ENCODE measurements at places on chromosomes 1 and 21. TPM values are rescaled to one million over a fixed set of nuclear protein-coding genes. Genes with fewer than 3 reads are reported as not detected.

GRCh38 chr1:179231923-179232322 is 2.4 kb upstream of the ABL2 start:
- H3K36me3 ChIP-seq: no peaks in the 10 kb centered on the region
- no peak for DNase-seq
- H3K27ac ChIP-seq: no peak overlapping the region
- H3K4me1 ChIP-seq: peaks cover 23% of the 10 kb centered on the region
- H3K4me3 ChIP-seq: no peak overlapping the region

- no peak overlapping the region for H3K4me3 ChIP-seq
- peaks cover 54% of the 10 kb centered on the region for H3K4me1 ChIP-seq
- no peak for DNase-seq
- H3K36me3 ChIP-seq: no peaks in the 10 kb centered on the region
- no peaks in the 10 kb centered on the region for H3K27me3 ChIP-seq
- H3K27ac ChIP-seq: peak overlapping the region; percentile 84
Observed at GRCh38 chr1:174963529-174964125, 36.1 kb upstream of the CACYBP start.

RXFP4 gene
- total RNA-seq: not detected

GRCh38 chr1:59691261-59691660 is 123.5 kb upstream of the HOOK1 start:
- H3K36me3 ChIP-seq: no peaks in the 10 kb centered on the region
- no peak for DNase-seq
- peaks cover 31% of the 10 kb centered on the region for H3K4me1 ChIP-seq
- H3K27me3 ChIP-seq: no peaks in the 10 kb centered on the region

- no peak overlapping the region for H3K27ac ChIP-seq
- no peaks in the 10 kb centered on the region for H3K27me3 ChIP-seq
- H3K4me3 ChIP-seq: no peak overlapping the region
- H3K4me1 ChIP-seq: no peaks in the 10 kb centered on the region
- H3K36me3 ChIP-seq: no peaks in the 10 kb centered on the region
Observed at GRCh38 chr1:220028346-220028895, 17.9 kb downstream of the EPRS1 start.

DNA sequence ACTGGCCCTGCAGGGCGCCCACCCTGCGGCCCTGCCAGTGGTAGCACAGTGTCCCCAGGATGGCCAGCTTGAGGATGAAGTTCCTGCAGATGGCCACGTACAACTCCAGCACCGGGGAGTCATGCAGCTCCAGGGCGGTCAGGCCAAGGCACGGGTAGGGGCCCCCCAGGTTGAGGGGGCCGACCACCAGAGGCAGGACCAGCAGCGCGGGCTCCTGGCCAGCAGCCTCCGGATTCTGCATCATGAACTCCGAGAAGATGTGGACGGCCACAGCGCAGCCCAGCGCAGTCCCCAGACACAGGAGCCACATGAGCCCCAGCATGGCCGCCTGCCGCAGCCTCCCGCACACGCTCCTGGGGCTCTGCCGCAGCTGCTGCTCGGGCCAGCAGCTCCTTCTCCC is 41.0 kb downstream of the ZNF691 start:
- H3K36me3 ChIP-seq: no peaks in the 10 kb centered on the region
- no peak overlapping the region for H3K4me3 ChIP-seq
- no peak for DNase-seq
- no peaks in the 10 kb centered on the region for H3K27me3 ChIP-seq

GRCh38 chr21:9753943-9754342 is 767.4 kb upstream of the TPTE start:
- no peak overlapping the region for H3K27ac ChIP-seq
- H3K27me3 ChIP-seq: no peaks in the 10 kb centered on the region
- no peaks in the 10 kb centered on the region for H3K4me1 ChIP-seq
- DNase-seq: peak; percentile 76
- H3K4me3 ChIP-seq: no peak overlapping the region

DNA sequence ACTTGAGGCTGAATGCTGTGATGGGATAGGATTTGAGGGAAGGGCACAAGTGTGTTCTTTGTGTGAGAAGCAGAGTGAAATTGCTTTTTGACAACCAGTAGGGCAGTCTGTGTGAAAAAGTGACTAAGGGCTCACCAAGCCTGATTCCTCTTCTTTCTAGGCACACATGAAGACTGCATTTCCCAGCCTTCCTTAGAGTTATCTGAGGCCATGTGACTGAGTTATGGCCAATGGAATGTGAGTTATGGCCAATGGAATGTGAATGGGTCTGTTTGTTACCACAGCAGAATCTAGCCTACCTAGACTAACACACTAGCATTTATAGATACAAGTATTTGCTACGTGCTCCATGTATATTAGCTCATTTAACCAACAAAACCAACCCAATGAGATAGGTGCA is 35.3 kb upstream of the DIRAS3 start:
- H3K4me3 ChIP-seq: no peak overlapping the region
- no peaks in the 10 kb centered on the region for H3K27me3 ChIP-seq
- H3K4me1 ChIP-seq: no peaks in the 10 kb centered on the region
- H3K36me3 ChIP-seq: no peaks in the 10 kb centered on the region
- DNase-seq: no peak
- H3K27ac ChIP-seq: no peak overlapping the region

PTPN7 gene
- 7.9 TPM for total RNA-seq

LIN28A gene
- total RNA-seq: not detected

OTUD7B gene
- 14.5 TPM for total RNA-seq

- no peaks in the 10 kb centered on the region for H3K4me1 ChIP-seq
- no peaks in the 10 kb centered on the region for H3K27me3 ChIP-seq
- H3K27ac ChIP-seq: no peak overlapping the region
- no peaks in the 10 kb centered on the region for H3K36me3 ChIP-seq
- no peak overlapping the region for H3K4me3 ChIP-seq
Observed at GRCh38 chr21:35711661-35712060, 348.7 kb downstream of the SETD4 start.

- peaks cover 15% of the 10 kb centered on the region for H3K4me1 ChIP-seq
- H3K27me3 ChIP-seq: no peaks in the 10 kb centered on the region
- no peak overlapping the region for H3K4me3 ChIP-seq
- peak; percentile 88 for DNase-seq
- no peaks in the 10 kb centered on the region for H3K36me3 ChIP-seq
- peak overlapping the region; percentile 51 for H3K27ac ChIP-seq
Observed at GRCh38 chr1:228989992-228990827, 254.9 kb downstream of the RHOU start.

HCRTR1 gene
- not detected for total RNA-seq

GRCh38 chr1:1175221-1176062 is 1.8 kb downstream of the TTLL10 start:
- no peaks in the 10 kb centered on the region for H3K4me1 ChIP-seq
- no peak overlapping the region for H3K4me3 ChIP-seq
- DNase-seq: no peak

DNA sequence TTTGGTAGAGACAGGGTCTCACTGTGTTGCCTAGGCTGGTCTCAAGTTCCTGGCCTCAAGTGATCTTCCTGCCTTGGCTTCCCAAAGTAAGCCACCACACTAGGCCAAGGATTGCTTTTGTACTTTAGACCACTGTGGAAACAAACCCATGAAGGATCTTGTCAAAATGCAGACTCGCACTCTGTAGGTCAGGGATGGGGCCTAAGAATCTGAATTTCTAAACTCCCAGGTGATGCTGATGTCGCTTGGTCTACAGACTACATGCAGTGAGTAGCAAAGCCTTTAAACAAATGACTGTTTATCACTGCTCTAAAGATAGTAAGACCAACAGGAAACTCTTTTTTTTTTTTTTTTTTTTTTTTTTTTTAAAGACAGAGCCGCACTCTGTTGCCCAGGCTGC is 54.1 kb upstream of the MUTYH start:
- H3K27ac ChIP-seq: no peak overlapping the region
- H3K36me3 ChIP-seq: no peaks in the 10 kb centered on the region
- H3K4me1 ChIP-seq: peaks cover 9% of the 10 kb centered on the region

GRCh38 chr1:1306070-1306660 is 1.6 kb downstream of the ACAP3 start:
- peak overlapping the region; percentile 95 for H3K4me3 ChIP-seq
- no peak for DNase-seq
- H3K4me1 ChIP-seq: peaks cover 77% of the 10 kb centered on the region
- peaks cover 2% of the 10 kb centered on the region for H3K36me3 ChIP-seq
- peak overlapping the region; percentile 91 for H3K27ac ChIP-seq

HORMAD1 gene
- 1.2 TPM for total RNA-seq

Data from vagina (tissue), 2 donors.